ENCODE measurements at places on chromosomes 11 and 22.

- no peak for DNase-seq
Observed at GRCh38 chr11:94305146-94305545, 766 bp downstream of the IZUMO1R start.

GRCh38 chr11:11553573-11553972, 68.2 kb downstream of the GALNT18 start:
- DNase-seq = no peak

GRCh38 chr11:45684440-45684839, 19.0 kb upstream of the CHST1 start:
- no peak for DNase-seq

GRCh38 chr11:19683141-19683805, 29.4 kb upstream of the NAV2 start:
- DNase-seq = no peak

- DNase-seq = no peak
Observed at GRCh38 chr22:46857142-46857884, 94.9 kb downstream of the TBC1D22A start.

GRCh38 chr11:87392665-87393064, 354.9 kb downstream of the TMEM135 start:
- DNase-seq = no peak

DNA sequence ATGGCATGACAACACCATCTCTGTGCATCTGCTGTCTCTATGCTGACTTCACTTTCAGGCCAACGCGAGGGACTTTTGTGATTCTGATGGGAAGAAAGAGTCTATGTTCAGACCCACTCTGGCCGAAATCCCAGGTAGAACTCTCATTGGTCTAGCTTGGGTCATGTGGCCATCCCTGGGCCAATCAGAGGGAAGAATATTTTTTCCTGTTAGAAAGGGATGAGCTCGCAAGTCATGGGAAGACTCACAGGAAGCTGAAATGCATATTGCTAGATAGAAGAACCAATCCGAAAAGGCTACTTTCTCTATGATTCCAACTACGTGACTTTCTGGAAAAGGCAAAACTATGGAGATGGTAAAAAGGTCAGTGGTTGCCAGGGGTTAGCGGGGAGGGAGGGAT, 56.0 kb upstream of the LINC01488 start:
- DNase-seq = no peak

DNA sequence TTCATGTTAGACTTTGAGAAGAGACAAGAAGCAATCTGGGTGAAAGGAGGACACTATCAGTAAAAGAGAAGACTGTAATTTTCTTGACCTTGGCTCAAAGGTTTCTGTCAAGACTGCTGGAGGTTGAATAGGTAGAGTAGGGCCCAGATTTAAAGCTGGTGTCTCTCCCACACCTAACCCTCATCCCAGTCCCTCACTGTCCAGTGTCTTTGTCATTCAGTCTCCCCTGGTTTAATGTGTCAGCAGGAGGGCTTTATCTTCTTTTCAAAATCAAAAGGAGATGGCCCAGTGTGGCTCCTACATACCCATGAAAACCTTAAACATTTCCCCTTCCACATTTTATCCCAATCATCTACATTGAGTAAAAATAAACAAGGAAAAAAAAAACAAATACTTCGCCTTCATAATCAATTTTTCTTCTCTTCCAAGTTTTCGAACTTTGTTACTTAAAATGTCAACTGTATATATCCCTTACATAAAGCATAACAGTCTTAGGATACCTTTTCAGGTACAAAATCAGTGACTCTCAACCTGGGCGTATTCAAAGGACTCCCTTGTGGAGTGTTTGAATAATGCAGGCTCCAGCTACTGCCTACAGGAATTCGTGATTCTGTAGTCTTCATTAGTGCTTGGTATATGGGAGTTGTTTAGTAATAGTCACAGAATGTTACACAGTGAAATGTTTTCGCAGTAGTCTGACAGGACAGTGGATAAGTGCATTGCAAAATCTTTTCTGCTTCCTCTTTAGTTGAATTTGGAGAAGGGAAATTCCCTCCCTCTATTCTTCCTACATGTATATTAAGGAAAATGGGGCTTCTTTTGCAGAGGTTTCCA, 87.2 kb downstream of the FAT3 start:
- DNase-seq = no peak

DNA sequence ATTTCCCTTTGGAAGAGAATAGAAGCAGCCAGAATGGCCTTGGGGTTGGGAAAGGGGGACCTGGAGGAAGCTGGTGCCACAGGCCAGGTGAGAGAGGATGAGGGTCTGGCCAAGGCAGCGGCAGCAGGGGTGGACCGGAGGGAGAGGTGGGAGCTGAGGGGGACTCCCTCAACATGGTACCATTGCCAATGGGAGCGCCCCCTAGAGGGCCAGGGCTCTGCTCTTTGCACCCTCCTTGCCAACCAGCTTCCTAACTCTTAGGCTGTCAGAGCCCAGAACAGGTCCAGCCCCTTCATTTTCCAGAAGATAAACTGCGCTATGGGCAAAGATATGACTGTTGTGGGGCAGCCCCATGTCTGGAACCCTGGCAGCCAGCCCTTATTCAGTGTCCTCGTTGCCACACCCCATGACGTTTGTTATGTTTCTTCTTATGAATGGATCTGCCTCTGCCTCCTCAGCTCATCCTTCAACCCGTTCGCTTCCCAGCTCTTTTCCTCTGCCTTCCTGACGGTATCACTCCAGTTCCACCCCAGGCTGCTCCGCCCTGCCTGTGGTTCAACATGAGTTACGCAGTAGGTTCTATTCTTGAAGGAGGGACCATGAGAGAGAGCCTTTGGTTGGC, 185.2 kb downstream of the GRIK4 start:
- no peak for DNase-seq

DNA sequence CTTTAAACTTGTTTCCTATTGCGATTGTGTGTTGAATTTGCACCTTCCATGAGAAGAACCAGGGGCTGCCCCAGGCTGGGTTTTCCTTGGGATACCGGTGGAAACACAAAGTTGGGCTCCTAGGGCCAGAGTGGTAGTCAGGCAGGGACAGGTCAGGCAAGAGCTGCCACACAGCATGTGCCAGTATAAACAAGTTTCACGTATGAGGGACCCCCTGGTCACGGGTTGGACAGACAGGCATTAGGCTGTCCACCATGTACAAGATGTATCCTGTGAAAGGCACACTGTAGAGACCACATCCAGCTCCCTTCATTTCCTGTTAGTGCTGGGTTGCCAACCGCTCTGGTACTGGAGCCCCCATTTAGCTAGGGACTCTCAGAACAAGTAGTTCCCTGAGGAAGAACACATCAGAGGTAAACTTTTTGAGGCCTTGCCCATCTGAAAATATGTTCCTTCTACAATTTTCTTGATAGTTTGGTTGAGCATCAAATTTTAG, 8.8 kb downstream of the UPB1 start:
- DNase-seq = no peak

- no peak for DNase-seq
Observed at GRCh38 chr11:6862961-6863360, at the start of gene OR10A2. TSS of gene OR10A2 (plus strand) at chr11:6863057. CDS start at chr11:6869755, 6,698 bp downstream.

GRCh38 chr11:36729825-36730224, 131.8 kb upstream of the RAG2 start:
- no peak for DNase-seq

GRCh38 chr22:29306835-29307595, 565 bp downstream of the GAS2L1 start:
- DNase-seq = no peak

DNA sequence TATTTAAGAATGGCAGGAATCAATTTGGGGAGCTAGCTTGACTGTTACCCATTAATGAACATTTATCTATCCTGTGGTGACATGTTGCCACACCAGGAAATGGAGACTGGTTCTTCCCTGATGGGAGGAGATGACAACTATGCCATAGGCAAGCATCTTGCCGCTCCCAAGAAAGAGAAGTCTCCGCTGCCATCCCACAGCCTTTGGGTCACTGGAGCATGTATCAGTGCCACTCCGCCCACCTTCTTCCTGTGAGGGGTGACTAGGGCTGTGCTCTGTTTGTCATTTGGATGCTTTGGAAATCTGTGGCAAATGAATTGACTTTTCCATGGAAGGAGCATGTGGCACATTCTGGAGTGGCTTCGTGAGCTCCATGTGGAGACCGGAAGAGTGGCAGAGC, 6.5 kb downstream of the STIP1 start:
- DNase-seq = no peak

DNA sequence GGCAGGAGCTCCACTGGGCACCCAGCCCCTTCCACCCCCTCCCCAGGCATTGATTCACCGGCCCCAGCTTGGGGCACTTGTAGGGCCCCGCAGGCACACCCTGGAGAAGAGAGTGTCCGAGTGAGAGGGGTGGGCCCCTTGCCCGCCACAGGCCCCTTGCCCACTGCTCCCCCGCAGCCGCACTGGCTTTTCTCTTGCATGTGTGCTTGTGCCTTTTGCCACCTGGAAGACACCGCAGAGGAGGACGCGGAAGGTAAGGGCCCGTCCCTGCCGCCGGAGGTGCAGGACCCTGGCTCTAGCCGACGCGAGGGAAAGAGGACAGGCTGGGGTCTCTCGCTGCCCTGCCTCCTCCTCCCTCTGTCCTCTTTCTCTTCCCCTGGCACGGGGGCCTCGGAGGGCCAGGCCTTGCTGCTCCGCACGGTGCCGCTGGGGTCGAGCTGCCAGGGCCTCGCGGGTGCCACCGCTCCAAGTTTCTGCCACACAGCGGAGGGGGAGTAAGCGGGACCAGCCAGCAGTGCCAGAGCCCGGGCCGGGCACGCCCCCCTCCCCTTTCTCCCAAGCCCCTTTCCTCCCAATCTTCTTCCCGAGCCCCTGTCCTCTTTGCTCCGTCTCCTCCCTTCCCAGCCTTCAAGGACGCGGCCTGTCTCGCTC, 9.5 kb downstream of the TNNT3 start:
- no peak for DNase-seq

GRCh38 chr22:16932577-16932976, 75.4 kb downstream of the GAB4 start:
- DNase-seq = no peak

DNA sequence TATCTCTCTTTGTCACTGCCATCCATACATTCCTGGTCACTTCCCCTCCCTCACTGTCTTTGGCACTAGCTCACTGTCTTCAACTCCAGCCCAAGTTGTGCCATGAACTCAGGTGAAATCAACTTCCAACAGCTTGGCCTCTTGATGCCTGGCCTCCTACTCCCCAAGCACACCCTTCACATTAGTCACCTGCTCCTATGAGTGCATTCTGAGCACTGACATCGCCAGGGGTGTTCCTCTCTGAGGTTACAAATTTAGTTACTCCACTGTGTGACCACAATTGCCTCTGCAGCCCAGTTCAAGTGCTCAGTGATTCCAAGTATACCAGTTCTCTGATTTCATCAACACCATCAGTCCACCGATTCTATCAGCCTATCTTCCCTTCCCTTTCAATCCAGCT, 10.8 kb downstream of the DRD2 start:
- DNase-seq = no peak

- DNase-seq = no peak
Observed at GRCh38 chr11:33941637-33942160, 49.8 kb upstream of the LMO2 start.

- DNase-seq = no peak
Observed at GRCh38 chr11:1529286-1529685, 42.7 kb upstream of the MOB2 start.

GRCh38 chr11:122642472-122642922, 13.0 kb upstream of the UBASH3B start:
- DNase-seq = no peak

GRCh38 chr11:63017306-63017974, 1.8 kb upstream of the SLC22A8 start:
- DNase-seq = no peak

DNA sequence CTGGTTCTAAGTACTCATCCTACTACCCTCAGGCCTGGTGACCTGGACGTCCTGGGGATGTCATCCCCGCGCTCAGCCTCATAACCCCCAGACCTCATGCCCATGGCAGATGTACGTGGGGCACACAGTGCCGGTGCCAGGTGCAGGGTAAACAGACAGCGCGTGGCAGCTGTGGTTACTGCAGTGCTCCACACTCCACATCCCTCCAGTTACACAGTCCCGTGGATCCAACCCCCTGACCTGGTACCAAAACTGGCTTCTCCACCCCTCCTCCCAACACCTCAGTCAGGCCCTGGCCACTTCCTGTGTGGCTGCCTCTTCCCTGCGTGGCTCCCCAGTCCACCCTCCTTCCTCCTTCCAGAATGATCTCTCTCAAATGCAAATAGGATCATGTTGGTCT, 95.2 kb downstream of the DSCAML1 start:
- no peak for DNase-seq

DNA sequence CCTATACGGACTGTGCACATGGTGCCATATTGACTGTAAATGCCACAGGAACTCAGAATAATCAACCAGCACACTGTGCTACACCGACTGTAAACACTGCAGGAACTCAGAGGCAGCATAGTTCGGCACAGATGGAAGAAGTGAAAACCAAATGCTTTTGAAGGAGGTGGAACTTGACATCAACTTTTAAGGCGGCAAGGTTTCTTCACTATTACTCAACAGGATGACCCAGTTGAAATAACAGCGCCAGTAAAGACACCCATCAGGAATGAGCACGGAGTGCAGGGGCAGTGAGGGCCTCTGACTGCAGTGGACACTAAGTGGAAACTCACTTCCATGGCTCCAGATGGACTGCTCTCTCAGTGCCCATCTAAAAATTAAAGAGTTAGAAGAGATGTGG, 15.7 kb downstream of the TESMIN start:
- DNase-seq = no peak

GRCh38 chr11:126140926-126141280, 70.5 kb downstream of the RPUSD4 start:
- no peak for DNase-seq

DNA sequence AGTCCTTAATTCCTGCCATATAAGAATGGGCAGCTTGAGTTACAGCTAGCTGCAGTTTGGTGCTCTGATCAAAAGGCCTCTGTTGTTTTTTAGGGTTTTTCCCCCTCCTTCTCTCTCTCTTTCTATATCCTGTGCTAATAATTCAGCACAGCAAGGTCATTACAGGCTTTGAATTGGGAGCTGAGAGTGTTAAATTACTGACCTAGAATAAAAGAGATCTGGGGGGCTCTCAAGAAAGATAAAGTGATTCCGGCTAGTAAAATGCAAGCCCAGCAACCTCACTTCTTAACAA, 84.9 kb downstream of the CSTPP1 start:
- no peak for DNase-seq

- DNase-seq = no peak
Observed at GRCh38 chr11:13947379-13947778, 15.1 kb upstream of the SPON1 start.

DNA sequence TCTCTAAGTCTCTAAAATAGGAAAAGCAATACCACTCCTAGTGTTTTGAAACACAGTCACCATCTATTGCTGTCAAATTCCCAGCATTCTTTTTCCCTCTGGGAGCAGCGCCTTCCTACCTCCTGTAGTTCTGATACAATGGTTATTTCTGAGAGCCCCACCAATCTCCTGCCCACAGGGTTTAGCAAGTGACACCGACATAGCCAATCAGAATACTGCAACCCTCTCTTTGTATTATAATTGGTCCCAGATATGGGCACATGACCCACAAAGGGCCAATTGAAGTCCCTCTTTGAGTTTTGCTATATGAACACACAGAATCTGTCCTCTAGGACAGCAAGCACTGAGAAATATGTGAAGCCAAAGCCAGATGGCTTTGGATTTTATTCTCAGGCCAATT, 16.9 kb upstream of the ARHGAP42 start:
- DNase-seq = no peak

- no peak for DNase-seq
Observed at GRCh38 chr11:60158636-60159035, 24.2 kb downstream of the MS4A6A start.
